T-helper 17 cell (primary cell): ENCODE measurements at places on chromosomes 2 and 18. TPM values are rescaled to one million over a fixed set of nuclear protein-coding genes. Genes with fewer than 3 reads are reported as not detected.

PSMA8 gene
- total RNA-seq = 0.52 TPM

XDH gene
- total RNA-seq = 0.16 TPM

GRCh38 chr18:67408240-67408639 is 108.3 kb downstream of the DSEL start:
- no peak overlapping the region for H3K27ac ChIP-seq
- H3K4me1 ChIP-seq = peaks cover 4% of the 10 kb centered on the region
- H3K4me3 ChIP-seq = no peak overlapping the region
- peaks cover 2% of the 10 kb centered on the region for H3K36me3 ChIP-seq
- DNase-seq = no peak
- H3K27me3 ChIP-seq = no peaks in the 10 kb centered on the region

DNA sequence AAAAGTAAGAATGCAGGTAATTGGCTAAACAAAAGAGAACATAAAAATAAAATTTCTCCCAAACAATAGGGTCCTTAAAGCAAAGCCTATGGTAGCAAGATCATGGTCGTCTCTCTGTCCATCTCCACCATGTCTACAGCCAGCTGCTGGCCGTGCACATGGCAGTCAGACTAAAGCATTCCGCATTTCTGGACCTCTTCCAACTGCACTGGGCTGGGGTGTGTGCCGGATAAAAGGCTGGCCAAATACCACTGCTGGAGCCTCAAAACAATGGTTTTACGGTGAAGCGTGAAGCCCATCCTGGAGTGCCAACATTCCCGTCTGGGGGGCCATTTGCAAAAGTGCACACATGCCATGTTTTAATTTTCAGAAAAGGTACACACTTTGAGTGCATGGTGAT is 74.8 kb upstream of the PIEZO2 start:
- H3K4me3 ChIP-seq = no peak overlapping the region
- no peaks in the 10 kb centered on the region for H3K36me3 ChIP-seq
- peaks cover 7% of the 10 kb centered on the region for H3K27me3 ChIP-seq

DNA sequence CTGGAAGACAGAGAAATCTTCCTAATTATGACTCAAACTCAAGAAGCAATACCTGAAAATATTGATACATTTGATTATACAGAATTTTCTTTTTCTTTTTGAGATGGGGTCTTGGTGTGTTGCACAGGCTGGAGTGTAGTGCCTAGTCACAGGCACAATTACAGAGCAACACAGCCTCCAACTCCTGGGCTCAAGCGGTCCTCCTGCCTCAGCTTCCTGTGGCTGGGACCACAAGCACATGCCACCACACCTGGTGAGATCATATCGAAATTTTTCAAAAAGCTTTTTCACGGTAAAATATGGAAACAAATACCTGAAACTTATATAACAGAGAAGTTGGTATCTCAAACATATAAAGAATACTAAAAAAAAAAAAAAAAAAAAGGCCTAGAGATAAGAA is 27.9 kb downstream of the TGFBRAP1 start:
- peak overlapping the region; percentile 32 for H3K27ac ChIP-seq
- H3K4me1 ChIP-seq = peaks cover 26% of the 10 kb centered on the region
- no peak overlapping the region for H3K4me3 ChIP-seq
- no peak for DNase-seq
- H3K27me3 ChIP-seq = no peaks in the 10 kb centered on the region

- DNase-seq = no peak
- no peak overlapping the region for H3K4me3 ChIP-seq
- no peaks in the 10 kb centered on the region for H3K4me1 ChIP-seq
- no peaks in the 10 kb centered on the region for H3K36me3 ChIP-seq
- H3K27me3 ChIP-seq = no peaks in the 10 kb centered on the region
These were observed 78.3 kb downstream of the KCNJ3 start for GRCh38 chr2:154776825-154777224.
